ENCODE measurements at places on chromosomes 2 and 18. TPM values are rescaled to one million over a fixed set of nuclear protein-coding genes. Genes with fewer than 3 reads are reported as not detected.

The RTKN gene
- total RNA-seq: 13.5 TPM

The FIGN gene
- 4.6 TPM for total RNA-seq

The HOXD9 gene
- 14.6 TPM for total RNA-seq

The SCYGR1 gene
- not detected for total RNA-seq

The TNFRSF11A gene
- total RNA-seq: 5.0 TPM

The PLCL1 gene
- total RNA-seq: 16.8 TPM

The C1QL2 gene
- total RNA-seq: not detected

The HOXD12 gene
- total RNA-seq: not detected

The MYO7B gene
- total RNA-seq: 3.0 TPM

The CHRNG gene
- not detected for total RNA-seq

The TSPYL6 gene
- not detected for total RNA-seq

DNA sequence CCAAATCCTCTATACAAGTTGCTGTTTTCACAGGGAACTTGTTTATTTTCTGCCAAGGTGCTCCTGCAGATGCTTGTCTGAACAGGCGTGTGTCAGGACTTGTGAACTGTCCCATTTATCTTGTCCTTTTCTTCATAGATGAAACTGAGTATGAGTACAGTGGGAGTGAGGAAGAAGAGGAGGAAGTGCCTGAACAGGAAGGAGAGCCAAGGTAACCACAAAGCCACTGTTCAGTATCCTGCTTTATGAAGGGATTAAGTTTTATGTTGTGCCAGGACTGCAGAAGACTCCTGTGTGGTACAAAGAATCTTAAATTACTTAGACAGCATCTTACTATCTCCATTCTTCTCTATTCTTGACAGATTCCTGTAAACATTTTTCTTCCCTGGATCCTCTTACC lies 145.0 kb downstream of the MAP4K4 start:
- H3K27ac ChIP-seq: peak overlapping the region; percentile 11
- DNase-seq: no peak
- H3K4me1 ChIP-seq: peaks cover 25% of the 10 kb centered on the region
- H3K4me3 ChIP-seq: no peak overlapping the region
- no peaks in the 10 kb centered on the region for H3K27me3 ChIP-seq

DNA sequence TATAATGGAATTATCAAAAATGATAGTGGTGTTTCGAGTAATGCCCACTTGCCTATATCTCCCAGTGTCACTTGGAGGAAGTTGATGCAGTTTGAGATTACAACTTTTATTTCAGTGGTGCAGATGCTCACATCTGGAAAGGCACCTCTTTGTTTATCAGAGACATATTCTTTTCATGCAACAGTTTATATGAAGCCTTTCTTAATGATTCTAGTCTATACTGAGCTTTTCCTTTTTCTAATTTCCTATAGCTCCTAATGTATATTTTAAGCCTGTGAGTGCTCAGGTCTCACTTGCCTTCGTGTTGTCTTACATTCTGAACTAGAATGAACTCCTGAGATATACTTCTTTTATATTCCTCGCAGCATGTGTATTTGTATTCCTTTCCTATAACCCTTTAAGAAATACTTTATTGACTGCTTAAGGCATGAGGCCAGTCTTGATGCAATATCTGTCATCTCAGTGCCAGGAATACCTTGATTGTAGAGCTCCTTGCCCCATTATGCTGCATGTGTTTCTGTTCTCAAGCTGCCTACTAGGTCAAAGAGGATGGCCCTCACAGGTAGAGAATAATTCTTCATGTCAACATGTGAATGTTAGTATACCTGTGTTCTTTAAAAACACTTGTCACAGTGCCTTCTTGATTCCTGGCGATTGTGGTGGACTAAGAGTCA lies 52.6 kb downstream of the VRK2 start:
- DNase-seq: no peak
- H3K27me3 ChIP-seq: no peaks in the 10 kb centered on the region
- no peaks in the 10 kb centered on the region for H3K36me3 ChIP-seq
- no peaks in the 10 kb centered on the region for H3K4me1 ChIP-seq
- H3K27ac ChIP-seq: no peak overlapping the region

- H3K27me3 ChIP-seq: no peaks in the 10 kb centered on the region
- peaks cover 37% of the 10 kb centered on the region for H3K4me1 ChIP-seq
- H3K36me3 ChIP-seq: peaks cover 27% of the 10 kb centered on the region
- H3K27ac ChIP-seq: peak overlapping the region; percentile 94
Measured at GRCh38 chr2:219416938-219417337, 1.2 kb upstream of the DES start.

GRCh38 chr18:9191658-9192256 lies 55.2 kb downstream of the ANKRD12 start:
- no peak overlapping the region for H3K27ac ChIP-seq
- H3K36me3 ChIP-seq: no peaks in the 10 kb centered on the region
- no peak for DNase-seq
- H3K27me3 ChIP-seq: no peaks in the 10 kb centered on the region

GRCh38 chr2:9742601-9743000 lies 100.7 kb upstream of the TAF1B start:
- DNase-seq: no peak
- no peak overlapping the region for H3K27ac ChIP-seq
- no peaks in the 10 kb centered on the region for H3K36me3 ChIP-seq
- H3K27me3 ChIP-seq: no peaks in the 10 kb centered on the region

DNA sequence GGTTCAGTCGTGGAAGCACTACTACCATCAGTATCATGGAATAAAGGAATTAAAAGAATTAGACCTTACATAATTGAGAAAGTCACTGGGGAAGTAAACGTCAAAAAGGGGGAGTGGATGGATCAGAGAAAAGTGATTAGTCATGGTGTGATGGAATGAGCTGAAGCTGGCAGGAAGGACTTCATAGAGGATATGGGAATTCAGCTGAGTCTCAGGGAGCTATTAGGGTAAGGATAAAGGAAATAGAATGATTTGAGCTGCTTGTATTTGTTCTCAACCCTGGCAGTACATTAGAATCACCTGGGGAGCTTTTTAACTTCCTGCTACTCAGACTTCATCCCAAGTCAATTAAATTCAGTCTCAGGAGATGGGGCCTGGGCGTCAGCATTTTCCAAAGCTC lies 53.4 kb upstream of the SETBP1 start:
- H3K4me1 ChIP-seq: no peaks in the 10 kb centered on the region
- no peaks in the 10 kb centered on the region for H3K36me3 ChIP-seq
- DNase-seq: no peak
- no peaks in the 10 kb centered on the region for H3K27me3 ChIP-seq
- H3K27ac ChIP-seq: no peak overlapping the region

- H3K36me3 ChIP-seq: peaks cover 27% of the 10 kb centered on the region
- H3K4me1 ChIP-seq: peaks cover 24% of the 10 kb centered on the region
- peak; percentile 48 for DNase-seq
- H3K27me3 ChIP-seq: no peaks in the 10 kb centered on the region
Measured at GRCh38 chr2:236579048-236579745, 9.6 kb downstream of the ACKR3 start.

DNA sequence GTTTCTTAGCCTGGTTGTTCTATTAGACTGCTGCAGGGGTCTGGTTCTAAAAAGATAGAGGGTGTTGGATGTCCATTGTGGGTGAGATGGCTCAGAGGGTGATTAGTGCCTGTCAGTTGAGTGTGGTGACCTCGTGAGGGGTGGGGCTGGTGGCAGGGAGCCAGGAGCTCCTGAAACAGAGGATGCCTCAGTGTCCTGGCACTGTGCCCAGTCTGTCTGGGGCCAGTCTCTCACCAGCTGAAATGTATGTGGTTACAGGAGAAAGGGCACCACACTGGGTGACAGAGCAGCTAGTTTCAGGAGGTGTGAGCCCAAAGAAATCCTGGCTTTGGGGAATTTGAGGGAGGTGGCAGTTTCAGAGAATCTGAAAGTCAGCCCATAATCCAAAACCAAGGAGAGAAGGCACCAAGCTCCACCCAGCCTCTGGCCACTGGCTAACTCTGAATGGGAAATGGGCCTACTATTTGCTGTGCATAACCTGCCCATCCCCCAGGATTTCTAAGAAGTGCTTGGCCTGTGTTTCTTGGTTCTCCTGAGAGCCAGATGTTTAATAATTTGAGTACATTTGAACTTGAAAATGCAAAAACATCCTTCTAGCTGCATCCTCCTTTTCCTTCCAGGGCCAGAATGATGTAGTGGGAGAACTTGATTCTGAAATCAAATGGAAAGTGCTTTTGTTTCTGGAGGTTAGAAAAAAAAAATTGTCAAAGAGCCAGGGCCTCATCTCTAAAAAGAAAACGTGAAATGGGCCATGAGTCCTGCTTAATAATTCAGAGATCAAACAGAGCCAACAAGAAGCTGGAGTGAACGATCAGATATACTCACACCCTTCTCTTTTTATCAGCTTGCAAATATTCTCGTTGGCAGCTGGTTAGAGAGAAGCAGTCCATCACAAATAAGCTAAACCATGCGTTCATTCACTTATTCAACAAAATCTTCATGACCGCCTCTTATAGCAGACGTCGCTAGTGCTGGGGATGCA lies 92.3 kb downstream of the B3GNT2 start:
- peak; percentile 76 for DNase-seq
- H3K36me3 ChIP-seq: no peaks in the 10 kb centered on the region
- H3K4me3 ChIP-seq: no peak overlapping the region

- no peaks in the 10 kb centered on the region for H3K36me3 ChIP-seq
- H3K27me3 ChIP-seq: no peaks in the 10 kb centered on the region
- no peaks in the 10 kb centered on the region for H3K4me1 ChIP-seq
- H3K4me3 ChIP-seq: no peak overlapping the region
- no peak overlapping the region for H3K27ac ChIP-seq
Measured at GRCh38 chr18:77223221-77223639, 26.4 kb upstream of the GALR1 start.

GRCh38 chr2:239190921-239191885 lies 209.6 kb downstream of the HDAC4 start:
- peaks cover 41% of the 10 kb centered on the region for H3K36me3 ChIP-seq
- no peak overlapping the region for H3K4me3 ChIP-seq
- H3K27me3 ChIP-seq: no peaks in the 10 kb centered on the region
- peak; percentile 58 for DNase-seq
- peak overlapping the region; percentile 3 for H3K27ac ChIP-seq

DNA sequence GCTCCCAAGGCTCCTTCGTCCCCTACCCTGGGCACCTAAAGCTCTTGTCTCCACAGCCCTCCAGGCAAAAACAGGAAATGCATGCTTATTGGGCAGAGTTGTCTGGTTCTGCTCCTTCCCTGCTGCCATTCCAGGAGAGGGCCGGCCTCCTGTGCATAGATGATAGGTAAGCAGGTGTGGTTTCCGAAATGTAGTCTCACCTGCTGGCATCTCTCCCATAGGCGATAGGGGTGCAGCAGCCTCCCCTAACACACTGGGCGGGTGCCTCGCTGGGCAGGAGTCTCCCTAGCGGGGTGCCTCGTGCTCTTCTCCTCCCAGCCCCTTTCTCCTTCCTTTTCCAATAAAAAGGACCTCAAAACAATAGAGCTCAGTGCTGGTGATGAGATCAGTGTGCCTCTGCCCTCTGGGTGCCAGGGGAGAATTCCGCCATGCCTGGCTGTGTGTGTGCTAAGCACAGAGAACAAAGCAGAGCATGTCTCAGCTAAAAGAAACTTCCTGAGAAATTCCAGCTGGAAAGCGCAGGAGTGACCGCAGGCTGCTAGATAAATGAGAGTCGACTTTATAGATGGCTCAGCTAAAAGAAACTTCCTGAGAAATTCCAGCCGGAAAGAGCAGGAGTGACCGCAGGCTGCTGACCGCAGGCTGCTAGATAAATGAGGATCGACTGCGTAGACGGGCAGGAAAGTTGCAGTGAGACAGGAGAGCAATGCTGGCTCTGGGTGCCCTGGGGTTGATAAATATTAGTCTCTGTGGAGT lies 11.3 kb upstream of the PXDN start:
- H3K27ac ChIP-seq: no peak overlapping the region
- no peaks in the 10 kb centered on the region for H3K27me3 ChIP-seq
- H3K4me1 ChIP-seq: peaks cover 12% of the 10 kb centered on the region
- H3K36me3 ChIP-seq: no peaks in the 10 kb centered on the region
- H3K4me3 ChIP-seq: no peak overlapping the region

- H3K27ac ChIP-seq: no peak overlapping the region
- no peaks in the 10 kb centered on the region for H3K27me3 ChIP-seq
- no peaks in the 10 kb centered on the region for H3K4me1 ChIP-seq
- no peak overlapping the region for H3K4me3 ChIP-seq
- DNase-seq: no peak
Measured at GRCh38 chr2:165876712-165877111, 76.9 kb downstream of the TTC21B start.

- peaks cover 44% of the 10 kb centered on the region for H3K4me1 ChIP-seq
- H3K27ac ChIP-seq: no peak overlapping the region
- H3K36me3 ChIP-seq: no peaks in the 10 kb centered on the region
- H3K27me3 ChIP-seq: no peaks in the 10 kb centered on the region
Measured at GRCh38 chr2:47225061-47225783, 70.1 kb upstream of the STPG4 start.

- H3K36me3 ChIP-seq: no peaks in the 10 kb centered on the region
- H3K27me3 ChIP-seq: no peaks in the 10 kb centered on the region
- H3K4me1 ChIP-seq: no peaks in the 10 kb centered on the region
- H3K27ac ChIP-seq: no peak overlapping the region
Measured at GRCh38 chr2:185306119-185306518, 432.5 kb upstream of the FSIP2 start.

DNA sequence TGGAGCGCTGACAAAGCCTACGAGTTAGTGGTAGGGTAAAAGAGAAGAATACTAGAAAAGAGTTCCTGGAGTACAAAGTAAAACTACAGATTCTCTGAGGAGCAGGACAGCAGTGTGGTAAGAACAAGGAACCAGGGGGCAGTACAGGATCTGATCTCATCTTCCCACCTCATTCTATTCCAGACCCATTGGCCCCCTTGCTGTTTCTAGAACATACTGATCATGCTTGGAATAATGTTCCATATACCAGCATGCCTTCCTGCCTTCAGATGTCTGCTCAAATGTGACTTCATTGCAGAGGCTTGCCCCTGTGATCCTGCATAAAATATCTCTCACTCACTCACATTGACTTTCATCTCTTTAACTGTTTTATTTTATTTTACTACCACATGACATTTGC lies 19.3 kb downstream of the MSGN1 start:
- H3K36me3 ChIP-seq: no peaks in the 10 kb centered on the region
- no peak overlapping the region for H3K27ac ChIP-seq
- DNase-seq: no peak
- no peaks in the 10 kb centered on the region for H3K27me3 ChIP-seq
- peaks cover 3% of the 10 kb centered on the region for H3K4me1 ChIP-seq

GRCh38 chr2:160245614-160246155 lies 45.6 kb upstream of the ITGB6 start:
- DNase-seq: no peak
- no peaks in the 10 kb centered on the region for H3K4me1 ChIP-seq
- no peaks in the 10 kb centered on the region for H3K36me3 ChIP-seq
- no peak overlapping the region for H3K27ac ChIP-seq
- H3K4me3 ChIP-seq: no peak overlapping the region
